CD4-positive, alpha-beta T cell treated with Interleukin-17A for 4 hours (primary cell): ENCODE measurements at places on chromosomes 5 and 9.

- no peak for DNase-seq
These were observed 18.0 kb downstream of the GABRA6 start for GRCh38 chr5:161703528-161703927.

GRCh38 chr5:132065351-132065937 lies 5.0 kb downstream of the IL3 start:
- DNase-seq, result peak; percentile 69

DNA sequence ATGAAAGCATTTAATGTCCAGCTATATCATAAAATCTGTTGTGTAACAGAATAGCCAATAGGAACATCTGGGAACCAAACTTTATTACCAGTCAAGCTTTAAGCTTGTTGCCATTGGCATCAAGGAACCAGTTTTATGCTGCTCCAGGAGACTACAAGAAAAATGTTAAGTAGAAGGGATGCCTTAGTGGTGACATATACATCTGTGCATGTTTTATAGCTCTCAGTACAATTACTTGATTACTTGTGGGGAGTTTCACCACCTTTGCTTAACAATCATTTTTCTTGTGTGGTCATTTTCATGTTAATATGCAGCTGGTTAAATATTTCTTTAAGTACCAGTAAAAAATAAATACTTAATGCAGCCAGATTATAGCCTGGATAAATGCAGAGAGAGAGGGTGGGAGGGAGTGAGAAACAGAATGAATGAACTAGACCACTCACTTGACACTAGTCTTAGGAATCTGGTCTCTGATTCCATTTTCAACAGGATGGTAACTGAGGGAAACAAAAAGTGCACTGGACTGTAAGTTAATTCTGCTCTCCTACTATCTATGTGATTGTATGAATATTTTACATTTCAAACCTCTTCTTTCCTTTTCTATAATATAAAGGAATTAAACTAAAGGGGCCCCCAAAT lies 35.7 kb upstream of the LURAP1L start:
- DNase-seq, result no peak

GRCh38 chr9:136700959-136701667 lies 11.3 kb upstream of the DIPK1B start:
- peak; percentile 40 for DNase-seq

DNA sequence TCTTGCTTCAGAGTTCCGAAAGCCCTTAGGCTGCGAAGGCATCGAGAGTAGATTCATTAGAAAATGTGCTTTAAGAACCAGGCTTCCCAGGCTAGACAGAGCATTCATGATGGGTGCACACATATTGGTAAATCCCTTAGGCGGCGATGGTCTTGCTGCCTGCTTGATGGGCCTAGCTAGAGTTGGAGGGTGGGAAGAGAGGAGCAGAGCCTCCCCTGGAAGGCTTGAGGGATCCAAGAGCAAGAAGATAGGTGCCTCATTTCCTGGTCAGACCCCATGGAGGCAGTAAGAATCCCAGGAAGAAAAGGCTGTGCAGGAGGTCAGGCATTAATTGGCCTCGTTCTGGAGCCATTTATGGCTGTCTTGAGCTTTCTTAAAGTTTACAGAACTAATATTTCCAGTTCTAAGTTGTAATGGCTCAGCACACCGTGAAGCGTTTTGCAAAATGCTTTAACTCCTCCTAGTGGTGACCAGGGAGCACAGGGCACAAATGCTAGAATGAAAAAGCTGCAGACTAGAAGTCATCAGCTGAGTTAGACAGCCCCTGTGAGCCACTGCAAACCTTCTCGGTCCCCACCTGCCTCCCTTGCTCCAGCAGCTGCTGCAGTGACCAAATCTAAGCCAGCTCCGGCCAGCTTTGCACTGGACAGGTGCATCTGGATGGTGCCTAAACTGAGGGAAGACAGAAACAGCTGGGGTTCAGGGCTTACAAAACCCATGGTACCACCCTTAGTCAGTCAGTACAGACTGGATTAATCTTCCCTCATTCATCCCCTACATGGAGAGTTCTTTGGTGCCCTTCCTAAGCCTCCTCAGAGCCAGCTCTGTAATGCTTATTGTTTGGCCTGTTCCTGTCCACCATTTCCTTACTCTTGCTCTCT lies 14.7 kb downstream of the SLC45A2 start:
- DNase-seq, result no peak

DNA sequence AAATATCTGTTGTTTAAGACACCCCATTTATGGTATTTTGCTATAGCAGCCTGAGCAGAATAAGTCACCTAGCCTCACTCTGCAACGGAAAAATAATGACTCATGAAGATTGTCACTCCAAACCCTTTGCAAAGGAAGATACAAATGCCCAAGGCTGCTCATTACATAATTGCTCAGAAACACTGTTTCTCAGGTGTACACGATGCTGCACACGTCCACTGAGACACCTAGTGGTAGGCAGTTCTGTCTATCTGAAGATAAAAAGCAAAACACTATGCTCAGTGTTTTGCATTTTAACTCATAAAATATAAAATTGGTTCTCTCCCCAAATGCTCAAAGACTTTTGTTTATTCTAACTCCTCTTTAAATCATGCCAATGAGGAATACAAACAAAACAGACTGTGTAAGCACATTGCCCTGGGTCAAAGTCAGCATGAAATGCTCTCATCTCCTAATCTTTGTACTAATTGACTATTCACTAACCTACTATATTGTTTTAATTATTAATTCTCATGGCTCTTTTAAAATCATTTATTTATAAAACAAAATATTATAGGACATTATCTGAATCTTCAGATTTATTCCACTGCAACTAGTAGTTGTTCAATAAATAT lies 7.7 kb upstream of the TSLP start:
- no peak for DNase-seq

DNA sequence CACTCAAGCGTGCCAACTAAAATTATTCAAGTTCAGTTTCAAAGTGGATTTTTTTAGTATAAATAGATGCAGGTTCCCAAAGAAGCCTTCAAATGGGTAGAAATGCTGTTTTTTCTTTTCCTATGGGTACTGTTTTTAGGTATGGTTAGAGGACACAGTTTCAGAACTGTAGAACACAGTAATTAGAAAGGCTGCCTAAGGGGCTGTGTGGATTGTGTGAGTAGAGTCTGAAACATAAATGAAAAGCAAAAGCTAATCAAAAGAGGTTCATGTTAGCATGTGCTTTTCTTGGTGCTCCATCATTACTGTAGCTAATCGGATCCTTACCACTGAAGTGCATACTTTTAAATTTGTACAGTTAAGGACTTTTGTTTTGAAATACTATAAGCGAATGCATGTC lies 85.3 kb downstream of the ZSWIM6 start:
- no peak for DNase-seq

DNA sequence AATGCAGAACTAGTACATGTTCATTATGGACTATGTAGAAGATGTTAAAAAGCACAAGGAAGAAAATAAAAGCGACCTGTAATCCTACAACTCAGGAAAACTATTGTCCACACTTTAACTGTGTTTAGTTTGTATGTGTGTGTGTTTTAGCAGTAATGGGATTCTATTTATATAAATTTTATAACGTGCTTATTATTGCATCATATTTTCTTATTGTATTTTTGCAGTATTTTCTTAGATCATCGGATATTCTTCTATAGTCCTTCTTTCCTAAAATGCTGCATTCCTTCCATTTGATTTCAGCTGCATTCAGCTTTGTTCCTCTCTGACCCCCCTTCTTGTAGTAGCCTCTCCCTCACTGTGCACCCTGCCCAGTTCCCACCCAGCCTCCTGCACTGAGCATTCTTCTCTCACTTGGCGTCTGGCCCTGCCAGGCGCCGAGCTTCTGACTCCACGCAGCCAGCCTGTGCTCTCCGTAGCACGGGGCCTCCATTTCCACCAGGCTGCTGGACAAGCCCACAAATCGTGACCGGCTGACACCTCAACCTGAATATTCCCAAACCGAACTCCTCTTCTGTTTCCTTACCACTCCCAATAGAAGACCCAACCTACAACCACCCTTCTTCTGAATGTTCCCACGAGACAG lies 39.9 kb downstream of the MVB12B start:
- no peak for DNase-seq

DNA sequence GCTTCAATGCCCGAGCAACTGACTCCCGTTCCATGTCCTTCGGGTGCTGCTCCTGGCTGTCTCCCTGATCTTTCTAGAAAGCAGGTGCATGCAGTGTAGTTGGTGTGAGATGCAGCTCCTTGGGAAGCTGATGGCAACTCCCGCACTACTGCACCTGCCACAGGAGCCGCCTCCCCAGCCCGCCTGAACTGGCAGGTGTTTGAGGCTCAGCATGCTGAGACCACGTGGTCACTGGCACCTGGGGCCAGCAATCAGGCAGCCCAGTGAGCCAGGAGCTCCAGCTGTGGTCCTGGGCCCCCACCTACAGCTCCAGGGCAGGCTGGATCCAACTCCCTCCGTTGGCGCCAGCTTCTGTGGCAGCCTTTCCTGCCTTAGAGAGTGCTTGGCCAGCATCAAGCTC lies 111.5 kb downstream of the ICE1 start:
- DNase-seq, result no peak

DNA sequence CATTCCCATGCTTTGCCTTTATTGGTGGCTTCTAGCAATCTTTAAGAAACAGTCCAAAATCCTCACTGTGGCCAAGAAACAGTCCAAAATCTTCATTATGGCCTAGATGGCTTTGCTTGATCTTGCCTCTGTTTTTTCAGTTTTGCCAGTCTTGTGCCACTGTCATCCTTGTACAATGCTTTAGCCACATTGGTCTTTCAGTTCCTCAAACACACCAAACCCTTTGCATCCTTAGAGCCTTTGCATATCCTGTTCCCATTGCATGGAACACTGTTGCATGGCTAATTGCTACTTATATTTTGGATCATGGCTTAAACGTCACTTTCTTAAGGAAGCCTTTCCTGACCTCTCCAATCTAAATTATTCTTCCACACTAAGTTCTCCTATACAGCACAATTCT lies 22.1 kb downstream of the MRRF start:
- no peak for DNase-seq

- DNase-seq, result no peak
These were observed 12.4 kb upstream of the CDH18 start for GRCh38 chr5:20000416-20000815.

DNA sequence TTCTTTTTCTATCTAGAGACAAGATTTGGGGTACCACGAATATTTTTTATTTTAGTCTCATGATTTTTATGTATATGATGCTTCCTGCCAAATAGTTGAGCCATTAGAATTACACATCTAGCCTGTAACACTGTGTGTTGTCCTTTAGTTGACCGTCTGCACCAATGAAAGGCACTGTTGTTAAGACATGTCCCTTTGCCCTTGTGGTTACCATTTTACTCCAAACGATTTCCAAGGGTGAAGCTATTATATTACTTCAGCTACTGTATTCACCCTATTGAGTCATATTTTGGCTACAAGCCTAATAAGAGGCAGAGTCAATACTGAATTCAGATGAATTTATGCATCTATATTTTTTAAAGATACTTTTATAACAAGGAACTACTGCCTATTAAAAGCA lies 207.6 kb downstream of the CETN3 start:
- no peak for DNase-seq

- DNase-seq, result no peak
These were observed 95.5 kb downstream of the ZCCHC7 start for GRCh38 chr9:37215830-37216229.
